ENCODE measurements at places on chromosomes 6 and 20.

- DNase-seq: no peak
Measured at GRCh38 chr6:165936096-165936495, 231.6 kb downstream of the TBXT start.

DNA sequence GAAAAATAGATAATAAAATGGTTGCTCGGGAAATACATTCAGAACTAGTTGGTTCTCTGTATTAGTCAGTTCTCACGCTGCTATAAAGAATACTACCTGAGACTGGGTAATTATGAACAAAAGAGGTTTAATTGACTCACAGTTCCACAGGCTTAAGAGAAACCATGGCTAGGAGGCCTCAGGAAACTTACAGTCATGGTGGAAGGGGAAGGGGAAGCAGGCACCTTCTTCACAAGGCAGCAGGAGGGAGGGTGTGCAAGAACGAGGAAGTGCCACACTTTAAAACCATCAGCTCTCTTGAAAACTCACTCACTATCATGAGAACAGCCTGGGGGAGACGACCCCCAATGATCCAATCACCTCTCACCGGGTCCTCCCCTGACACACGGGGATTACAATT is 24.2 kb upstream of the SNX9 start:
- DNase-seq: no peak

DNA sequence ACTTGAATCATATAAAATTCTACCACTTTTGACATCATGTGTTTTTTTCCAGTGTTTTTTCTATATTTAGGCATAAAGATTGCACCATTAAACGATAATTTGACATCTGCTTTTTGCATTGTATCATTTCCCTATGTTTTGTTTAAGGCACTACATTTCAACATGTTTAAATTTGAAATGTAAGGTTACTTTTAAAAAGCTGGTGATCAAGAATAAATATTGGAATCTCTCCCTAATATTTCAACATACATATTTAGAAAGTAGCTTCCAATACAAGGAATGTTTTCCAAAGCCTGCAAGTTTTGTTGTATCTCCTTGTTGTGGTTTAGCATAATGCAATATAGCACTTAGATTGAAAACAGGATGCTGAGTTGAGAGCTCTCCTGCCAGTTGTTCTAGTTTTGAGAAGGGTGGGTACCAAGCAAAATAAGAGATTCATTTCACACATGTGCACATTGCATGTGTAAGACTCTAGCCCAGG is 76.5 kb downstream of the SYNJ2 start:
- DNase-seq: no peak

DNA sequence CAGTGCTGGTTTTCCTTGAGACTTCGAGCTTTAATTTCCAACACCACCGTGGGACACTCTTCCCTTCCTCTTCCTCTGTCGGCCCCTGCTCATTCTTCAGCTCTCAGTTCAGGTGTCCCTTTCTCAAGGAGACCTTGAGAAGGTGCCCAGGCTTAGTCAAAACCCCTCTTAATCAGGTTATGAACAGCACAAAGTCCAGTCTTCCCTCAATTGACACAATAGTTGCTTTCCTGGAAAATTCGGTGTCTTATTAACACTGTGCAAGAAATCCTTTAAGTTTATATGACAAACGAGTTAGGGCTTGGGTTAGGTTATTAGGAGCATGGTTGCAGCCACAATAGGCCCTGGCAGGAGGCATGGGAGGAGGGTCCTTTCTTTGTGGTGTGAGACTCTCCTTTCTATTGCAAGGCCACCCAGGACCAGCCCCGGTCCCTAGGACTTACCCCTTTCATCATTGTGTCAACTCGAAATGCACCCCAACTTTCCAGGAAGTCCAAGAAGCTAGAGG is 1.5 kb upstream of the NSFL1C start:
- no peak for DNase-seq

DNA sequence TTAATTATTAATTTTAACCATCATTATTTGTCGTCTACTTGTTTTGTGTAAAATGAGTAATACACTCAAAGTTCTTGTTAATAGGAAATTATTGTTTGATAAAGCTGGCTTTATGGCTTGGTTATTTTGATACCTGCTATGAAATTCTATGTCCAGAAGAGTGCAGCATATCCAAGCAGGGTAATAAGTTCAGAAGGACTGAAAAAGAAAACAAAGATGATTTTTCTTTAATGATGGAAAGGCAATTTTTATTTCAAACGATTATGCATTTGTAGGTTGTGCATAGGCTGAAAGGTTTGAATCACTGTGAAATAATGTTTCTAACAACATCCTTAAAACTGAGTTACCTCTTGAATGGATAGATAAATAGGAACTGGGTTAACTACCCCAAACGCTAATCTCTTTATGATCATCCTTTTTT is 1.4 kb upstream of the MAN1A1 start:
- no peak for DNase-seq

DNA sequence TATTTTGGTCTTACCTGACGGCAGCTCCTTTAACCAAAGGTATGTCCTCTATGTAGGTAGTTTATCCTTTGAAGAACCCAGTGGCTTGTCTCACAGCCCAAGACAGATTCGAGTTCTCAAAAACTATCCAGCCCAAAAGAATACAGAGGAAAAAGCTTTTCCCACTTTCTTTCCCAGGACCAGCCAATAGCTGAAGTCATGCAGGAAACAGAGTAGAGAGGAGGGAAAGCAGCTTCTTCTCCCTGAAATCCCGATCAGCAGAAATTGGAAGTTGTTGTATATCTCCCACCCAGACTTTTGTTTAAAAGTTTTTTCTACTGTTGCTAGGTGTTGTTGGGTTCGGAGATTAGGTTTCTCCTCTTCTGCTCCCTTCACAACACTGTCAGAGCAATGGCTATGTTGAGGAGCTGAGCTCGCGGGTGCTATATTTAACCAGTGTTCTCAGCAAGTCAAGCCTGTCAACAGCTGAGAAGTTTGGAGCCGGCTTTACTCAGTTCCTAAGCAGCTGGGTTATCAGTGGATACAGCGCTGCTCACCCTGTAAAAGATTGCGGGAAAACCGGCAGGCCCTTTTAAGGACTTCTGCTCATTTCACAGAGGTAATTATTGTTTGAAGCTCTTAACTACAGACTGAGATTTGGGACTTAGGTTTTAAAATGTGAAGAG is at the start of gene FILIP1:
FILIP1 (minus strand) TSS at position 401 of the 665 bp plus-strand sequence. CDS start 78,828 bp downstream, outside the sequence.
- peak; percentile 86 for DNase-seq

GRCh38 chr20:46458866-46459750 is 52.7 kb upstream of the ELMO2 start:
- no peak for DNase-seq

DNA sequence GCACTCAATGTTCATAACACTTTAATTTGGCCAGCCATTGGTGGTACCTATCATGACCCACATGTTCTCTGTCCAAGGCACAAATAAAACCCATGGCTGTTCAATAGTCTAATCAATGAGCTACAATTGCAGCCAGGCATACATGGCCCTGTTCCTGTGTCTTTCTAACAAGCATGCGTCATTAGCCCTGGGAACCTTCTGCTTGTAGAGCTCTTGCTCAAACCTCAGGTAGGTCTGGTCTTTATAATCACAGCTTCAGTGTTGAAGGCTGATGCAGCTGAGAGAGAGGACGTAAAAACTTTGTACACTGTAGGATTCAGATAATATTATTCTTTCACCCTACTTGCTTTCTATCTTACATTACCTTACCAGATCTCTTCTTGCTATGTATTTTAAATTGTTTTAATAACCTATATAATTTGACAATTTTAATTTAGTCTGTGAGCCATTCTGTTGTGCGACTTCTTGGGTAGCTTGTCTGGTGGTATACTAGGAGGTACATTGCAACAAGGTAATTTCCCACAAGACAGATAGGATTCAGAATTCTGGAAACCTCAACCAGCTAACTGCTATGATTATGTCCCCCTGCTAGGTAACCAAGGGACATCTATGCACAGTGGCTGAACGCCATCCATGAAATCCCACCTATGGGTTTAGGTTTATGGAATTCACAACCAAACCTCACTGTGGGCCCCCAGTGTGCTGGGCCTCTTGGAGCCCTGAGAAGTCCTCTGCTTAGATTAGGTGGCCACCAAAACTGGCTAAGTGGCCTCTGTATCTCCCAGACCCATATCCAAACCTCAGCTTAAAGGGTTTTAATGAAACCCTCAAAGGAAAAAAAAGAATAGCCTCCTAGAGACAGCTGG is 55.4 kb upstream of the RIPOR2 start:
- DNase-seq: no peak

- DNase-seq: no peak
Measured at GRCh38 chr6:53618219-53618618, 47.3 kb downstream of the KLHL31 start.

GRCh38 chr6:124599656-124600055 is 362.6 kb upstream of the RNF217 start:
- DNase-seq: no peak

DNA sequence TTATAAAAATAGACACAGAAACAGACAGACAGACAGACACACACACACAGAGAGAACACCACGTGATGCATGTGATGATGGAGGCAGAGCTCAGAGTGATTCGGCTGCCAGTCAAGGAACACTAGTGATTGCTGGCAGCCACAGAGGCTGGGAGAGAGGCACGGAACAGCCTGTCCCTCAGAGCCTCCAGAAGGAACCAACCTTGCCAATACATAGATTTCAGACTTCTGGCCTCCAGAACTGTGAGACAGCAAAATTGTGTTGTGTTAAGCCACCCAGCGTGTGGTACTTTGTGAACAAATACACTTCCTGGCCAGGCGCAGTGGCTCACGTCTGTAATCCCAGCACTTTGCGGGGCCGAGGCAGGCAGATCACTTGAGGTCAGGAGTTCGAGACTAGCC is 9.5 kb upstream of the PARD6B start:
- DNase-seq: peak; percentile 93

DNA sequence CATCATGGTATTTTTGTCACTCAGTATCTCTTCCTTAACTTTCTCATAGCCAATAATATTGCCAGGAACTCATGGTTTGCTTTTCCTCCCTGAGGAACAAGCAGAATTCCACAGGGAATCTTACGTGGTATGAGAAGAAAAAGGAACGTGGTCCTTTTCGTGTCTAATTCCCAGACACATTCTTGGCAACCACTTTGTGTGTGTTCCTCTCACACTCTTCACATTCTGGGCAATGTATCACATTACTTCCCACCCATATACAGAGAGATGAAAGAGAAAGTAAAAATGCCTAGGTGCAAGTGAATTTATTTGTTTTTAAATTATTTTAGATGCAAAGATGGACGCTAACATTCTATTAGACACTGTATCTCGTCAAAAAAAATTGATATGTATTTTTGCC is 102.7 kb downstream of the PTPRK start:
- DNase-seq: no peak

- DNase-seq: no peak
Measured at GRCh38 chr20:20499439-20499838, 131.5 kb downstream of the INSM1 start.

- no peak for DNase-seq
Measured at GRCh38 chr6:125415913-125416312, 114.1 kb upstream of the HDDC2 start.

DNA sequence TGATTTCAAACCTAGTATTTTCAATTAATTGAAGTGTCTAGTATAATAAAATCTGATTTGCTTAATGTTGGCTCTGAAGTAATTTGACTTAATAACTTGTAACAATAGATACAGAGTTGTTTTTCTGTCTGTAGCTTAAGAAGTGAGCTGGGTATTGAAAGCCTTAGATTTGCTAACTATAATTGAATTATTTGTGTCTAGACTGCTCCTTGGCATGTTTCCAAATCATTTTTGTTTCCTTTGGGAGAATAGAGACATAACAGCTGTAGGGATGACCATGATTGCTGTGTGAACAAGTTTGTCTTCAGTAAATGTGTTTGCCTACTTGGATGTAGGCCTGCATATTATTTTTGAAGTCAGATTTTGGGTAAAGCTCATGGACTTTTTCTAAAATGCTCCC is 115.4 kb downstream of the SCAF8 start:
- DNase-seq: no peak

- peak; percentile 97 for DNase-seq
Measured at GRCh38 chr6:108560463-108561308, at the start of gene FOXO3. Gene FOXO3, plus strand, starts transcription at chr6:108560917. Its CDS starts 292 bp downstream, at chr6:108561209.

DNA sequence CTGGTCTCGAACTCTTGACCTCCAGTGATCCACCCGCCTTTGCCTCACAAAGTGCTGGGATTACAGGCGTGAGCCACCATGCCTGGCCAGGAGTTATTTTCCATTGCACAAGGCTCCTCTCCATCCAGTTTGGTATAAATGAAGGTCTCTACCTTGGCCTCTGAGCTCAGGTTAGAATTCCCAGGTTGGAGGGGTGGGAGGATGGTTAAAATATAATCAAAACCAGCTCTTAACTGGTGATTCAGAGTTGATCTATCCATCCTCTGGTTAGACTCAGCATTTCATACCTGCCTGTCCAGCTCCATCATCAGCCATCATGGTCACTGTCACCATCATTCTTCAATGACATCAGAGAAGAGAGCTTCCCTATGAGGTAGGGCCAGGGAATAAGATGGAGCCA is 2.6 kb upstream of the SLC22A7 start:
- no peak for DNase-seq

- DNase-seq: no peak
Measured at GRCh38 chr20:10946124-10946880, 272.5 kb upstream of the JAG1 start.

- no peak for DNase-seq
Measured at GRCh38 chr20:50844430-50845100, 49.7 kb downstream of the BCAS4 start.

Data from coronary artery (tissue), 2 donors.